HFFc6 (cell line): ENCODE measurements at places on chromosomes 1 and 21. TPM values are rescaled to one million over a fixed set of nuclear protein-coding genes. Genes with fewer than 3 reads are reported as not detected.

Gene FAM43B
- not detected in 3 replicates for total RNA-seq

Gene PTPRC
- total RNA-seq: 0.40 to 0.96 TPM (median 0.57 TPM) in 3 replicates

Gene KCNT2
- total RNA-seq: 0.28 and 1.1 TPM in 2 replicates

Gene ERICH3
- total RNA-seq: not detected in 3 replicates

Gene ANGPTL7
- total RNA-seq: not detected in 3 replicates

Gene OR10Z1
- total RNA-seq: not detected in 2 replicates

Gene FCRL1
- not detected in 3 replicates for total RNA-seq

Gene INSRR
- not detected in 3 replicates for total RNA-seq

Gene SLC25A34
- total RNA-seq: 0.55 to 0.79 TPM (median 0.59 TPM) in 3 replicates

Gene SYT6
- not detected in 3 replicates for total RNA-seq

Gene PROK1
- not detected in 3 replicates for total RNA-seq

Gene CNKSR1
- 0.57 TPM in 1 of 2 replicates, not detected in the other for total RNA-seq

Gene CA14
- total RNA-seq: not detected in 3 replicates

Gene FAM163A
- not detected in 3 replicates for total RNA-seq

Gene AKR7A3
- 0.18 to 0.42 TPM in 2 of 3 replicates, not detected in the other for total RNA-seq

Gene ATP1A2
- 0.11 to 0.14 TPM in 2 of 3 replicates, not detected in the other for total RNA-seq

Gene PER3
- total RNA-seq: 5.7 to 7.8 TPM (median 7.4 TPM) in 3 replicates
